ENCODE measurements at places on chromosomes 2 and 18.

DNA sequence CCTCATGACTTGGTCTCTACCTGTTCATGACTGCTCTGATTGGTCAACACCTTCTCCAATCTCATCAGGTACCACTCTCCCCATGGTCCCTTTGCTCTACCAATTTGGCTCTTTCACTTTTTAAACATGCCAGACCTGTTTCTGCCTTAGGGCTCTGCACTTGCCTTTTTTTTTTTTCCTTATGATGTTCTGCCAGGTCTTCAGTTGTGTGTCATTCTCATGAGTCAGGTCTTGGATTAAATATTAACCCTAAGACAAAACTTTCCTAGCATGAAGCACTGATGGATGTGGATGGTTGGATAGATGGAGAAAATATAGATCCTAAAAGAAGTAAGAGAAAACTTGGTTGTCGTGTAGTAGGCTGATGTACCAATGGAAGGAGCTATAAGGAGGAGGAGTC lies 219.3 kb downstream of the TTC32 start:
- no peak for DNase-seq

DNA sequence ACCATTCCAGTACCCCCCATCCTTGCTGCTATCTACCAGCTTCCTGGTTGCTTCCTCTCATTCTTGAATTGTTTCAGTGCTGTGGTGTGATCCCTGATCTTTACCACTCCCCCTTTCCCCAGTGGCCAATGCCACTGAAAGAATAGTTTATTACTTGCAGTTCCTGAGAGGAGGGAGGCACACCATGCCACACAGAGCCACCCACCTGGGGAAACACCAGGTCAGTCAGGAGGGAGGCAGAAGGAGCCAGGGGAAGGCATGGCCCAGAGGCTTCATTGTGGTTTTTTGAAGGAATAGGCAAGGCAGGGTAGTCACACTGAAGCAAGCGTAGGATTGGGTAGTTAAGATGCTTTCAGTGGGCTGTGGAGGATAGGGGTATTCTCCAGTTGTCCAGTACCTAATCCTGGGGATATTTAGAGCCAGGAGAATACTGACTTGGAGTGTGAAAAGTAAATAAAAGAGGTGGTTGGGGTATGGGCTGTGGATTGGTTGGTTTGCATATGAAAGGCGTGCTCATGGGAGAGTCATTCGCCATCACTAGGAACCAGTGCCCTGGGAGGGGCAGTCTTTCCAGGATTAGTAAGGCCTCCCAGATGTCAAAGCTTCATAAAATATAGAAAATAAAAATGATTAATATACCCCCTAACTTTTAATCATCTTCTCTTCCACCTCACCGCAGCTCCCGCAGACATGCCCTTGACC lies 6.7 kb upstream of the TMEM177 start:
- no peak for DNase-seq

DNA sequence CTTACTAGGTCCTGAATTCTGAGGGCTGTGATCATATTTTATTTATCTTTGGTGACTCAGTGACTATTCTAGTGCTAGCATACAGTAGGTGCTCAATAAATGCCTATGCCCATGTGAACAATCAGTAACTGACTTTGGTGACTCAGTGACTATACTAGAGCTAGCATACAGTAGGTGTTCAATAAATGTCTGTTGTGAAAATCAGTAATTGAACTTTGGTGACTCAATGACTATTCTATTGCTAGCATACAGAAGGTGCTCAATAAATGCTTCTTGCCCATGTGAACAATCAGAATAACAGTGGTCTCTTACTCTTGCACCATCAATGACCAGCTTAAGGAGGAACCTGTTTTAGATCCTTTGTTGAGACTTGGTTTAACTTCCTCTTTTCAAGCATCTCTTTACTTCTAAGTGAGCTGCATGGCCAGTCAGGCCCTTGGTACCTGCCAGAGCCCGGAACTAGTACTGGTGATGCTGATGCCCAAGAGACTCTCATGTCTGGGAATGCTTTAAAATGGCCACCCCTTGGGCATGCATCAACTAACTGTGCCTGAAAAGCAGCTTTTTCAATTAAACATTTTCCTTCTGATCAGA lies 214.9 kb upstream of the SPRED2 start:
- DNase-seq: no peak

- no peak for DNase-seq
Observed at GRCh38 chr2:191910518-191910917, 63.6 kb upstream of the CAVIN2 start.

- DNase-seq: no peak
Observed at GRCh38 chr2:112602917-112603316, 18.5 kb downstream of the CHCHD5 start.

- no peak for DNase-seq
Observed at GRCh38 chr2:191678437-191679100, 633 bp downstream of the NABP1 start.

DNA sequence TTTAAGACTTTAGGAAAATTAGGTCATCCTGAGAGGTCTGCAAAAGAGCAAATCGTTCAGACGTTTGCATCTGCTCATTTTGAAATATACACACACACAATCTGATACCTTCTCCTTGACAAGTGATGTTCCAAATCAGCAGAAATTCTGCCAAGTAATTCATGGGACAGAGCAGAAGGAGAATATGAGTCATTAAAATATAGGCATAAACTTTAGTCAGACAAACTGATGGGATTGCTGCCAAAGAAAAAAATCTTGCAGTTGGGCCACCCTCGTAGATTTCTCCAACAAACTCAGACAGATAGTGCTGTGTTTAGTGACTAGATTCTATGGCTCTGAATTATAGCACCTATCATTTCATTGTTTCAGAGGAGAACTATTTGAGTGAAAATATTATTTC lies 336.3 kb downstream of the NYAP2 start:
- DNase-seq: peak; percentile 67

DNA sequence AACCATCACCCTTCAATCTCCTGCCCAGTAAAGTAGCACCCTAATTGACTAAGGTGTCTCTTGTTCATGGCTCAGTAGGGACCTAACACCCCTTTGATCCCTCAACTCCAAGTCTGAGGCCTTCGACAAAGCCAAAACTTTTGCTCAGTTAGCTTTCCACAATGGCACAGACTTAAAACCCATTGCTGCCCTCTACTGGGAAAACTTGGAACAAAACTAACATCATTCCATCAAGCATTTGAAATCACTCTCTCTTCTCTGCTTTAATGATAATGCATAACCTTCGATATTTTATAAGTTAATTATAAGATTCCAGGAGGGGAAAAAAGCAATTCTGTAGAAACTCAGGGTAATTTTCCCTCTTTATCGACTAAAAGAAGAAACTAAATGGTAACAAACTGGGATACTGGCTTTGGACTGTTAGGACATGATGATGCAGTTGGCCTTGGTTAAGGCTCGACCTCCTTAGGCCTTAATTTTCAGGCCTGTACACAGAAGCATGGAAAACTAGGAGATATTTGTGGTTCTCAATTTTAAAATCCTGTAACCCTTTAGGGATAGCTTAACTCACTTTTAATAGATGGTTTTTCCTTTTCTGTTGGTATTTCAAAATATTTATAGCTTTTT lies 127.8 kb downstream of the STK39 start:
- peak; percentile 17 for DNase-seq

GRCh38 chr2:98177286-98177685 lies 90.3 kb downstream of the VWA3B start:
- no peak for DNase-seq

DNA sequence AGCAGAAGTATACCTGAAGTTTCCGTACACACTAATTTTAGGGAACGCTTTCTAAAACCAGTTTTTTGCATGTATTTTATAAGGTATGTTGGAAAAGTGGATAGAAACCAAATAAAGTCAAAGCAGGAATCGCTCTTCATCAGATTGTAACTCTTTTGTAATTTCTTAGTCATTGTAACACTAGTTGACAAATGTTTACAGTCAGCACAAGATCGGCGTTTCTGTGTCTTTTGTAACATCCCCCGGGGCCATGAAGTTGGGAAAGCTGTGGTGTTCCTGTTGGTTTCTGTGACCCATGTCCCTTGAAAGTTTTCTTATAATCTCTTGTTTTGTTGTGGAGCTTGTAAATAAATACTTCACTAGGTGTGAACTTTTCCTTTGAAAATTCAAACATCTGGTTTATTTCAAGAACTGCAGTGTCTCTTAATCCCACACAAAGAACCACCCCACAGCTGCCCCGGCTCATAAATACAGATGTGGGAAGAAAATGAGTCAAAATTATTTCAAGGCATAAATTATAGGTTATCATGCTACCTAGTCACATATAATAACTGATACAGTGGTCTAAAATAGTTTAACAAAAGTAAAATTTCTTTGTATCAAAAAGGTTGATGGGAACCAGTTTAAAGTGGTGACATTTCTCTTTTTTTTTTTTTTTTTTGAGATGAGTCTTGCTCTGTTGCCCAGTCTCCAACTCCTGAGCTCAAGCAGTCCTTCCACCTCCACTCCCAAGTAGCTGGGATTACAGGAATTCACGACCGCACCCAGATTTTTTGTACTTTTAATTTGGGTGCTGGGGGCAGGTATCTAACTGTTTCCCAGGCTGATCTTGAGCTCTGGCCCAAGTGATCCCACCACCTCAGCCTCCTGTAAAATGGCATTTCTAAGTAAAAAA lies 751 bp upstream of the NMI start:
- DNase-seq: no peak

GRCh38 chr2:1619556-1619955 lies 124.8 kb downstream of the PXDN start:
- no peak for DNase-seq

- no peak for DNase-seq
Observed at GRCh38 chr2:69777786-69778105, 35.8 kb downstream of the ANXA4 start.

DNA sequence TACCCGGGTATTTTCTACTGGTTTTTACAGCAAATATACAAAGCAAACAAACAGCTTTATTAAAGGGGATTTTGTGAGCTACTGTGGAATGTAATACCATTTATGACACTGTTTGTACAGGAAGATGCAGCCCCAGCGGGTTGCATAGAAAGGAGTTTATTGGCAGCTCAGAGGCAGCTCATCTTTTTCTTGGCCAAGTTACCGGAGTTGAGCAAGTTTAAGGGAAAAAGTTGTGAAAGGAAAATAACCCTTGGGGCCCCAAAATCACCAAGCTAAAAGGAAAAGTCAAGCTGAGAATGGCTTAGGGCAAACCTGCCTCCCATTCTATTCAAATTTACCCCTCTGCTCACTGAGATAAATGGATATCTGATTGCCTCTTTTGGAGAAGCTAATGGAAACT lies 60.8 kb downstream of the MOB4 start:
- peak; percentile 73 for DNase-seq

- DNase-seq: no peak
Observed at GRCh38 chr2:72781480-72781879, 44.4 kb downstream of the EXOC6B start.

DNA sequence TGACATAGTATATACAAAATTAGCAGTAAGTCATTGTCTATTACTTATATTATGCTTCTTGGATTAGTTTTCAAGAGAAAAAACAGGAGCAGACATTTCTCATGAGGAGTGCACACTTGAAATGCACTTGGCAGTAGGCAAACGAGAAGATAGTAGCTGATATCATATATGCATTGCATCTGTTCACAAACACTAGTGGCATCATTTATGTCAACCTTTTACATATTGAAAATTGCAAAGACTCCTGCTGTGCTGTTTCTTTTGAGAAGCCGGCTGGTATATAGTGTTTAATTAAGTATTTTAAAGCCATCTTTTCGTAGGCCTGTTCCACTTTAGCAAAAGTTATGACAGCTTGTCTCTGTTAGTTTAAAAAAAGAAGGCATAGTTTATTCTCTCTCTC lies 58.4 kb upstream of the SLC8A1 start:
- DNase-seq: no peak

DNA sequence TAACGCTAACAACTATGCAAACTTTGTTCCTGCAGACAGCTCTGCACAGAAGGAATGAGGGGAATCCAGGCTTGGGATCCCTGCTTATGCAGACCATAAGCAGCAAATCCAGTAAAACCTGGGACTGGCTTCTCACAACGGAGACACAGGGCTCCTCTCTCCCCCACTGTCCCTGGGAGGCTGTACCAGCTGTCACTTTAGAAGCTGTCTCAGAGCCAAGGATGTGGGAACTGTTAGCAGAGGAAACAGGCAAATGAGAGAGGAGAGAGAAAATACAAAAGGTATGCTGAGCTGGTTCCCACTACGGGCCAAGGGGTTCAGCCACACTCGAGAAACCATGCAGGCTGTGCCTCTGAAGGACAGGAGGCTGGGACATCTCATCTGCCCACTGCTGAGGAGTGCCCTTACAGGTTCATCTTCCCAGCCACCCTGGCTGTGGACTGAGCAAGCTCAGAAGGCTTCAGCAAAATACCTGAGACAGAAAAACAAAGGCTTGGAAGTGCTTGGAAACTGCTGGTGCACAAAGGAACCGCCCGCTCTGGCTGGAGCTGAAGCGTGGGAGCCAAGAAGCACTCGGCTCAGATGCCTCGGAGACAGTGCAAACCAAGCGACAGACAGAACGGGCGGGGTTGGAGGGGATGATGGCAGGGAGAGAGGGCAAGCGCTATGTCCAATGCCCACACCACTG lies 72.5 kb downstream of the FAM210A start:
- DNase-seq: no peak

GRCh38 chr2:155665704-155666103 lies 666.8 kb downstream of the NR4A2 start:
- DNase-seq: no peak

GRCh38 chr2:226524381-226524843 lies 275.2 kb downstream of the IRS1 start:
- peak; percentile 16 for DNase-seq

- no peak for DNase-seq
Observed at GRCh38 chr2:120971866-120972265, 236.2 kb downstream of the GLI2 start.

GRCh38 chr18:13067966-13068365 lies 76.8 kb downstream of the CEP192 start:
- DNase-seq: no peak

Data from AG09309 (cell line).